ENCODE measurements at places on chromosomes 1 and 21.

GRCh38 chr1:32948905-32949304 lies 15.7 kb downstream of the RNF19B start:
- DNase-seq, result no peak

GRCh38 chr1:18781031-18781430 lies 78.4 kb downstream of the TAS1R2 start:
- no peak for DNase-seq

GRCh38 chr1:166197141-166197540 lies 30.3 kb upstream of the FAM78B start:
- no peak for DNase-seq

DNA sequence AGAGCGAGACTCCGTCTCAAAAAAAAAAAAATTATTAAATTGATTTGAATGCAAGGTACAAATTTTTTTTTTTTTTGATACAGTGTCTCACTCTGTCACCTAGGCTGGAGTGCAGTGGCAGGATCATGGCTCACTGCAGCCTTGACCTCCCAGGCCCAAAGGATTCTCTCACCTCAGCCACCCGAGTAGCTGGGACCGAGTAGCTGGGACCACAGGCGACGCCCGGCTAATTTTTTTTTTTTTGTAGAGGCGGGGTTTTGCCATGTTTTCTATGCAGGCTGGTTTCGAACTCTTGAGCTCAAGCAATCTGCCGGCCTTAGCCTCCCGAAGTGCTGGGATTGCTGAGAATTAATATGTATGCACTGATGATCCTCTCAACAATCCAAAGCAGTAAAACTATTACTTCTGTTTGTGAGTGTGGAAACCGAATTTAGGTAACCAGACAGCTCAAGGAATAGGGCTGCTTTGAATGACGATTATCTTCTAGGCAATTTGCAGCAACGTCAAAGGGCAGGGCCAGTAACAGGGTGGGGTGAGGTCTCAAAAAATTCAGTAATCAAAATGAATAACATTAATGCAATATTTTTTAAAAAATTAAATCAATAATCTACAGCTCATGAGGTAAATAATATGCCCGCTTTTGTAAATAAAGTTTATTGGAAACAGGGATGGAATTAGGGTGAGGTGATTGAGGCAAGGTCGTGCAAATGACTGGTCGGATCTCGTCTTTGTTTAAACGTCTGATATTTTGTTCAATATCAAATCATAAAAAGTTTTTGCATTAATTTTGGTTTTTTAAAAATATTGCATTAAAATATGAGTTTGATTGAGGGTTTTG lies 1.2 kb downstream of the CLSPN start:
- no peak for DNase-seq

DNA sequence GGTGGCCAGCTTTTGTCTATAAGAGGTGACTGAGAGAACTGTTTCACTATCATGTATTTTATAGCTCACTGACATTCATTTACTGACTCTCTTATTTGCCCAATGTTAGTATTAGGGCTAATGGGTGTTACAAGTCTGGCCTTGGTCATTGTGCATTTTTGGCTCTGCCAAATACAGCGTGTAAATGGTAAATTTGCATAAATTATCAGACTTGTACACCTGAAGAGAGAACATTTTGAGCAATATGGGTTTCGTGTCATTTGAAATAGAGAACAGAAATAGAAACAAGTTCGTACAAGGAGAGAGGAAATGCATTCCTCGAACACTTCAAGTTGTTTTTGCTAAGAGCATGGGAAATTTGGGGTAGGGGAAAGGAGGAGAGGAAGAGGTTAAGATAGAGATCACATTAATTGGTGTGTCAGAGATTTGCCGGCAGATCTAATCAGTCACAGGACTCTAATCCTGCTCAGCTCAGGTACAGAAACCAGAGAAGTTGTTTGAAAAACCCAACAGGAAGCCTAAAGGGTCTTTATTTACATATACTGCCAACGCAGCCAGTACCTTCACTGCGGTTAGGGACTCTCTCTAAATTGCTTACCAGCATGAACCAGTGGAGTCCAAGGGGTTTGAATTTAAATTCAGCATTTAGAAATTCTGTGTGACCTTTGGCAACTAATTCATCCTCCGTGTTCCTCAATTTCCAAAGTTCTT lies 261.5 kb downstream of the GPATCH2 start:
- no peak for DNase-seq

- no peak for DNase-seq
Measured at GRCh38 chr1:182624577-182624976, 20.4 kb upstream of the RGS16 start.

GRCh38 chr1:52857443-52857842 lies 14.9 kb downstream of the ZYG11A start:
- no peak for DNase-seq

GRCh38 chr1:160047111-160047991 lies 15.6 kb upstream of the PIGM start:
- no peak for DNase-seq

DNA sequence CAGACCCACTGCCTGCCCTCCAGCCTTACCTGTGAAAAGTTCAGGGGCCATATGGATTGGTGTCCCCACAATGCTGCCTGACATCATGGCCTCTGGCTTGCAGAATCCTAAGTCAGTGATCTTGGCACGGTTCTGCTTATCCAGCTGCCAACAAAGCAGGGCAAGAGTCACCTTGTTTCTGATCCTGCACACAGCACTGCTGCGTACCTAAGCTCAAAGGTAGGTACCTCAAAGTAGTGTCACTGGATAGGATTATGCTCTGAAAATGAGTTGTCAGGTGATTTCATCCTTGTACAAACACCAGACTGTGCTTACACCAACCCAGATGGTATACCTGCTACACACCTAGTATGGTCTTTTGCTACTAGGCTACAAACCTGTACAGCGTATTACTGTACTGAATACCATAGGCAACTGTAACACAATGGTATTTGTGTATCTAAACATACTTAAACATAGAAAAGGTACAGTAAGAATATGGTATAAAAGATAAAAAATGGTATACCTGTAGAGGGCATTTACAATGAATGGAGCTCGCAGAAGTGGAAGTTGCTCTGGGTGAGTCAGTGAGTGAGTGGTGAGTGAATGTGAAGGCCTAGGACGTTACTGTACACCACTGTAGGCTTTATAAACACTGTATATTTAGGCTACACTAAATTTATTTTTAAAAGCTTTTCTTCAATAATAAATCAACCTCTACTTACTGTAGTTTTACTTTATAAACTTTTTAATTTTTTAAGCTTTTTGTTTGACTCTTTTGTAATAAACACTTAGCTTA lies 29.1 kb upstream of the RBBP5 start:
- DNase-seq, result no peak

DNA sequence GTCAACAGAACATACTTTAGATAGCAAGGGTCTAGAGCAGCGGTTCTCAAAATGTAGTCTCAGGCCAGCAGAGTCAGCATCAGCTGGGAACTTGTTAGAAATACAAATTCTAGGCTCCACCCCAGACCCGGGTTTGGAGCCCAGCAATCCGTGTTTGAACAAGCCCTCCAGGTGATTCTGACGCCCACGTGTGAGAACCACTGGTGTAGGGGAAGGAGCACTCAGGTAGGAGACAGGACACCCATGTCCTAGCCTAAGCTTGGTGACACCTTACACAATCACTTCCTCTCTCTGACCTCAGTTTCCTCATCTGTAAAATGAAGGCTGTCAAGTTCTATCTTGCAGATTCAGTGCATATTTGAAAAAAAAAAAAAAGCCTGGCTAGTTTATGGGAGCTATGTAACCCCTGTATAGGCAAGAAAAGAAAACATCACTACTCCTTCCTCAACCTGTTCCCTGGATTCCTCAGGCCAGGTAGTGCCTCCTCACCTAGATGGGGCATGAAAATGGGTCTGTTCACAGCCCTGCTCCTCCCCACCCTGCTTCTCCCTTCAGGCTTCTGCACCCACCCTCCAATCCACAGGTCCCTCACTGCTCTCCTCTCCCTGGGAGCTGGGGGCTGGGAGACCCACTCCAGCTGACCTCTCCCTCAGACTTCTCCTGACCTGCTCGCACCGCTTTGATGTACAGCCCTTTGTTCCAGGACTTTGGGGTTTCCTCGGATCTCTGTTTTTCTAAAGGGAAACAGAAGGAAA lies 7.1 kb upstream of the PHLDA3 start:
- no peak for DNase-seq
